ENCODE measurements at places on chromosomes 16 and 17.

GRCh38 chr17:31148205-31148604 lies 53.4 kb downstream of the NF1 start:
- no peak for DNase-seq

DNA sequence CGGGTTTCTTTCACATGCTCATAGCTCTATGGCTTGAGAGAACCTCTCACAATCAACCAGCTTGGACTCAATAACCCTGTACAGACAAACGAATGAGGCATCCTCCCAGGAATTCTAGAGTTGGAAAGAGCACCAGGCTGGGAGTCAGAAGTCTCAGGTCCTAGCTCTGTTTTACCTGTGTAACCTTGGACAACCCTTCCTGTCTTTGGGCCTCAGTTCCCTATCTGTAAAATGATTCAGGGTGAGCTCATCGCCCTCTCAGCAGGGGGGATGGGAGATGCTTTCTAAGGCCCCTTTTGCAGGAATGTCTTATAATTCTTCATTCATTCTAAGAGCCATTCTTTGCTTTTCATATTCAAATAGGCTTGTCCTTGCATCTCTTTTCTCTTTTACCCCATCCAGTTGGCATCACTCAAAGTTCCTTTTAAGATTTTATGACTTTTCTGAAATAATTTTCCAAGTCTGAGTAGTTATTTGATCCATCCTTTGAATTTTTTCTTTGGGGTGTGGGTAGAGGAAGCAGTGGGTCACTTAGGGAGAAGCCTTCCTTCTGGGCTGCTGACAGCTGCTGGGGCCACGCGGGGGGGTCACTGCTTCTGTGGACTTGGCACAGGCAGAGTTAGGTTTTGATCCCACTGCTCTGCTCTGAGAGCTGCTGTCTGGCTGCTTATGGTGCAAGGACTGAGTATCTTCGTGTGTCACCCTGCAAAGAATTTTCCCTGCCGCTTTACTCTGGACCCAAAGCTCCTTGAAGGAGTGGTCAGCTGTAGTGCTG lies 102.7 kb downstream of the UTP18 start:
- peak; percentile 9 for DNase-seq

- no peak for DNase-seq
These were observed 121.2 kb downstream of the SNX29 start for GRCh38 chr16:12097523-12098428.

- peak; percentile 41 for DNase-seq
These were observed 114.0 kb downstream of the C16orf95 start for GRCh38 chr16:87203060-87203656.

- DNase-seq, result no peak
These were observed 30.1 kb downstream of the SNX11 start for GRCh38 chr17:48137656-48138055.

DNA sequence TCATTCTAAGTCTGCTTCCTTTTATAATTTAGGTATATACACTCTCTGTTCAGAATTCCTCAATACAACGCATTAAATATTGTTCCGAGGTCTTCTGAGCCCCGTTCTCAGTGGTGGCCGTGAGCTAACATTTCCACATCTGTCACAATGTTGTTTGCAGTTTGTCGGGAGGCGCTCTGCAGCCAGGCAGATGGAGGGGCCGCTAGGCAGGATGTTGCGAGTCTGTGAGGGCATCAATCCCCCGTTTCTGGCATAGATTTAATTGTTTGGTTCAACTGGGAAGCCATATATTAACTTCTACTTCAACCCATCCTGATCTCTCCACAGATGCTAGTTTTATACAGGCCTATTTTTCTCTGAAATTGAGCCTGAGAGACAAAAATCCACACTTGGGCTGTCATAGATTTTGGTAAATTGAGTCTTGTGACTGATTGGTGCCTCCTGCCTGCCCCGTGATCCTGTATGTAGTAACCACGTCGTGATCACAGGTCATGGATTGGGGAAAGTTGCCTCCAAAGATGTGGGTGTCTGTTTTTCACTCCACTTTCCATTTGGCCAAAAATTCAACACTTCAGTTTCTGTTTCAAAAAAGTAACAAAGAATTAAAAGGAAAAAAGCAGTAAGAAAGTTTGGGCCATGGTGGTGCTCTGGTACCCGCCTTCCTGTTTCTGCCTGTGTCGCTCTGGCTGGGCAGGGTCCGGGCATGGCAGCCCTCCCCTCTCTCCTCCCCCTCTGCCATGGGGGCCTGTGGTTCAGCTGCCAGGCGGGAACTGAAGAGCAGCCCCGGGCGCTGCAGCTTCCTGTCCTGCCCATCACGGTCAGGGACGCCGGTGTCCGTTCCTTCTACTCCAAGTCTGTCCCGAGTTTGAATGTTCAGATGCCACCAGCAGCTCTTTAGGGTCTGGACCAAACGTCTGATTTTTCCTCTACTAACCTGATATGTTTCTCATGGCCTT lies 41.5 kb downstream of the RPTOR start:
- no peak for DNase-seq

- DNase-seq, result no peak
These were observed 11.7 kb upstream of the ATP2C2 start for GRCh38 chr16:84356591-84357116.

DNA sequence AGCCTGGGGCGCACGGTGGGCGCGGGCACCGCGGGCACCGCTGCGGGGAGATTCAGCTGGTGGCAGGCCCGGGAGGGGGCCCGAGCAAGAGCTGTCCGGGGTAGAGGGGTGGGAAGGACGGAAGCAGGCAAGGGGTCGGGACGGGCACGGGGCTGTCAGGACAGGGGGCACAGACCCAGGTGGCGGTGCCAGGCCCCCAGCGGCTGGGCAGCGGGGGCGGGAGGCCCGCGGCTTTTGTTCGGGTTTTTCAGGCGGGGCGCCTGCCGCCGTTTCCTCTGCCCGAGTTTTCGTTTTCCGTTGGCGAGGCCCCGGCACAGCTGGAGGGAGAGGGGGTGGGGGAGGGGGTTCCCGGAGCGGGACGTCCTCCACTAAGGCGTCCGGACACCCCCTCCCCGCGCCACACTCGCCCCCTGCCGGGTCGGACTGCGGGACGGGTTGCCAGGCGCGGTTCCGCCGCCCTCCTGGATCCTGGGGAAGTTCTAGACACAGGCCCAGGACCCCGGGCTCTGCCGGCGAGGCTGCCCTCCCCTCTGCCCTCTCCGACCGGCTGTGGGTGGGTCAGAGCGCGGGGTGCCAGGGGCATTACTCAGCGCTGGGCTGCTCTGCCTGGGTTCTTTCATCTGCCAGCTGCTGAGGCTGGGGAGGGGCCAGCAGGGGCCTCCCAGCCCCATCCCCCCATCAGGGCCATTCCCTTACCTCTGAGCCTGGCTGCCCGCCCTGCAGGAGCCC lies 543 bp downstream of the ARHGAP23 start:
- peak; percentile 43 for DNase-seq
